NCI-H1417 treated with DMSO at 0.1 percent for 48 hours (cell line): ENCODE measurements at places on chromosomes 2 and 18.
A peak's percentile ranks its signal among the peaks of the same experiment; 100 is the strongest.

GRCh38 chr2:135820003-135820618 is 16.9 kb downstream of the LCT start:
- no peak for DNase-seq

DNA sequence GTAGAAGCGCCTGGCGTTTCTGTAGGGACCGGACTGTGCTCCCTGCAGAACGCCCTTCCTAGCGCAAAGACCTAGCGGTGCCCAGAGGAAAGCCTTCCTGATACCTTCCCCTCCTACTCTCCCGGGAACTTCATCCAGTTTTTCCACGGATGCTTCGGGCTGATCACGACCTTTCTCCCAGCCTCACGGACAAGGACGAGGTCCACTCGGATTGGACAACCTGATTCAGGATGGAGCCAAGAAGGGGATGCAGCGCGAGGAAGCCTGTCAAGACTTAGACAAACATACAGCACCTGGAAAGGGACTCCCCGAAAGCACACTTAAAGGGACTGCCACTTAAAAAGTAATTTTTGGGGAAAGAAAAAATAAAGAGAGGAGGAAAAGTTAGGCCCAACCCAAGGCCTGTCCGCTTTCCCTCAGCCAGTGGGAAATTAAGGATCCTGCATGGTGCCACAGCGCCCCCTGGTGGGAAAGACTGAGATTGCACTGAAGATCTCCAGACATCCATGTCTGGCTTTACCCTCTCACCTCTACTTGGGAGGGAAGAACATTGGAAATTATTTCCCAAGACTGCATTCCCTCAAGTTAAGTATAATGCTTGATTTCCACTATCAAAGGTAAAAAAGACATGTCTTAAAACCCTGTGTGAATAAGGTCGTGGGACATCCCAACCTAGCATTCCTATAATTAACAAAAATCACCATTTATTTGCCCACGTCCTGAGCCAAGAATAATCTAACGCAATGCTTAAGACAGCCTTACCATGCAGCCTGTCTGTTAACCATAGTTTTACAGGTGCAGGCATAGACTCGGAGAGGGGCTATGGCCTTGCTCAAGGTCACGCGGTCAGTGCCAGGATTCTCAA is 13.4 kb upstream of the COPS8 start:
- no peak for DNase-seq

GRCh38 chr2:231894566-231895380 is 31.4 kb downstream of the NPPC start:
- DNase-seq: no peak

- DNase-seq: no peak
Observed at GRCh38 chr2:121242175-121242875, 42.7 kb downstream of the TFCP2L1 start.

DNA sequence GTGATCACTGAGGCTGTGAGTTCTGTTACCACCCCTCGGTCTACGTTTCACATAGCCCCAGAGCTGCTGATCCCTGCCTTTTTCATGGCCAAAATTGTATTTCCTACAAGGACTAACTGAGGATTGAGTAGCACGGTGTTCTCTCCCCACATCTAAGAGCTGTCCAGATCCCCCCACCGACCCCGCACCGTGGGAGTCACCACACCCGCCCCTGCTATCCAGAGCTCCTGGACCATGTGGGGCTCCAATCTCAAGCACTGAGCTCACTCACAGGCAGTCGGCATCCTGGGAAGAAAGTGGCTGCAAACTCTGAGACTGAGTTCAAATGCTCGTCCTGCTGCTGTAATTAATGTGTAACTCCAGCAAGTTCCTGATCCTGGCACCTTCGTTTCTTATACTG is 9.7 kb downstream of the SIX2 start:
- no peak for DNase-seq

- no peak for DNase-seq
Observed at GRCh38 chr2:209681201-209681735, 90.4 kb upstream of the UNC80 start.

DNA sequence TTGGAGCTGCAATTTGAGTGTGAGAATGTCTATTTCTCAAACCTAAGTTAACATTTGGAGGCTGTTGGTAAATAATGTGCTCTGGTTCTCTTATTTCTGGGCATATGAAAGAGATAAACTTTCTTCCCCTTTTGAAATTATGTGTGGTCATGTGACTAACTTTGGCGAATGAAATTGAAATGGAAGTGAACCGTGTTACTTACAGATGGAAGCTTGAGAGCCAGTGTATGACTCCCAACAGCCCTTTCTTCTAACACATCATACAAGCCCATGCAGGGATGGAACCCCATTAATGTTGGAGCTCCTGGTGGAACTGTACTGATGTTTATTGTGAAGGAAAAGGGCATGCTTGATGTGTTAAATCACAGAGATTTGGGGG is 725.8 kb downstream of the TSN start:
- DNase-seq: no peak

DNA sequence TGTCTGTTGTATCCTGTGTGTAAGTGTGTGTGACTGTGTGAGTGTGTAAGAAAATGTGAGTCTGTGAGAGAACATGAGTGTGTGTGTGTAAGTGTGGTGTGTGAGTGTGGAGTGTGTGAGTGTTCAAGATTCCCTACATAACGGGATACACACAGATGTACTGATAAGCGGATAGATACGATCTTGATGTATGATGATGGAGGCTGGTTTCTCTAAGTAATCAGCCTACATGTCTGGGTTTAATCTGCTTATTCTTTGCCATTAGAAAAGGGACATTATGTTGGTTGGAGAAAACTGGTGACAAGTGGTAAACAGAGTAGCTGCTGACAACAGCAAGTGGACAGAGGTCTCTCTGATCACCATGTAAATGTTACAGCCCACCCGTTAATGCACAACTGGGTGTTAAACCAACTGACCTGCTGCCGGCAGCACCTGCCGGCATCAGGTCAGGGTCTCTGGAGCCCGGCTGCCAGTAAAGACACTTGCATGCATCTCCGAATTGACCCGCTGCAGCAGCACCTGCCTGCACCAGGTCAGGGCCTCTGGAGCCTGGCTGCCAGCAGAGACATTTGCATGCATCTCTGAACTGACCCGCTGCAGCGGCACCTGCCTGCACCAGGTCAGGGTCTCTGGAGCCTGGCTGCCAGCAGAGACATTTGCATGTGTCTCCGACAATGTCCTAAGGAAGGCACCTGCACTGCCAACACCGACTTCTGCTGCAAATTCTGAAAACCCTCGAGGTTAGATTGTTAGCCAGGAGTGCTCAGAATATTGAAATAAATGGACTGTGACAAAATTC is 87.5 kb downstream of the MBP start:
- DNase-seq: no peak

DNA sequence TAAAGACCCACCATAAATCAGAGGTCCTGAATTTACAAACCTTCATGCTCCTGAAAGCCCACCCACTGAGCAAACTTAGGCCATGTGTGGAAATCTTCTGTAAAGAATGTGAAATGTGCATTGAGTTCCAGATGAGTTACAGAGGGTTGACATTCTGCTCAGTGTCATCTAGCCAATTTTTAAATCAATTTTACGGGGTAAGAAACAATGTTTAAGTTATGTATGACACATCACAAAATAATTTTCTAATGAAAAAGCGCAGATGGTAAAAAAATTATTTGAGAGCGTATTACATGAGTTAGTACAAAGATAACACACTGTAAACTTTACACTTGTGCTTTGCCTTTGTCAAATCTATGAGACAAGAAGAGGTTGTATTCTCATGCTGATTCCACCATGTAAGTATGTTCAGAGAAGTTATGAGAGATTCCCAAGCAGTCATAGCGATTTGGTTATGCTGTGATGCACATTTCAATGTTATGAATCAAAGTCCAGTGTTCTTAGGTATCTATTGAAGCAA is 446.3 kb downstream of the ADCYAP1 start:
- no peak for DNase-seq

DNA sequence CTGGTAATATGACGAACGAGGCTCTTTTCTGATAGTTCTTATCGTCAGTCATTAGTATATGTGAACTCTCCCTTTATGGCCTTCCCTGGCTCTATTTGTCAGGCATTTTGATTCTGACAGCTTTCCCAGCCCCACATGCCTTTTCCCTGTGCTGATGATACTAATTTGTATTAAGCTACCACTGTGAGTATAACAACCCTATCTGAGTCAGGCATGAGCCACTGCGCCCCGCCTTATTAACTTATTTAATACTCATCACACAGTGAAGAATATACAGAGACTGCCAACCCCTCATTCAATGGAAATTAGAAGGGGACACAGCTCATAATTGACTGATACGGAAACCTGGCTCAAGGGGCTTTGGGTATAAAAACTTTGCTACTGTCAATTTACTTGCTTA is 140.0 kb downstream of the NETO1 start:
- no peak for DNase-seq

DNA sequence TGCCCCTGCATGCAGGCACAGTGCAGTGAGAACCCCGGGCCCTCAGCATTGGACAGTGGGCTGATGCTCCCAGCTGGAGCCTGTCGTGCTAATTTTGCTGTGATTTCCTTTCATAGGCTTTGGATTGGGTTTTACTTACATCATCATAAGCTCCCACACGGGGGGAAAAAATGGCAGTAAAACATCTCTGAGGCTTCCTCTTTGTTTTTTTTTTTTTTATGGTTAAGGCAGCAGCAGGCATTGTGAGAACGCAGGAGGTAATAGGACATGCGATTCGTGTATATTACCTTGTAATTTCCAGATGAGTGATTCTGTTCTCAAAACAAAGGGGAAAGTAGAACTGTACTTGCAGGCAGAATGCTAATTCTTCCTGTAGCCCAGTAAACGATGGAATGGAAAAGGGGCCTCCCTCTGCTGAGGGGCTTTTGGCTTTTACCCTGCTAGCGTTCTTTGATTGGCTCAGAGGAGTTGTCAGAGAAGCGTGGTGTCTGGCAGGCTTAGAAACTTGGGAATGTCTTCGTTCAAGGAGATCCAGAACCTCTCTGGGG is 89.7 kb downstream of the NPAS2 start:
- DNase-seq: no peak

DNA sequence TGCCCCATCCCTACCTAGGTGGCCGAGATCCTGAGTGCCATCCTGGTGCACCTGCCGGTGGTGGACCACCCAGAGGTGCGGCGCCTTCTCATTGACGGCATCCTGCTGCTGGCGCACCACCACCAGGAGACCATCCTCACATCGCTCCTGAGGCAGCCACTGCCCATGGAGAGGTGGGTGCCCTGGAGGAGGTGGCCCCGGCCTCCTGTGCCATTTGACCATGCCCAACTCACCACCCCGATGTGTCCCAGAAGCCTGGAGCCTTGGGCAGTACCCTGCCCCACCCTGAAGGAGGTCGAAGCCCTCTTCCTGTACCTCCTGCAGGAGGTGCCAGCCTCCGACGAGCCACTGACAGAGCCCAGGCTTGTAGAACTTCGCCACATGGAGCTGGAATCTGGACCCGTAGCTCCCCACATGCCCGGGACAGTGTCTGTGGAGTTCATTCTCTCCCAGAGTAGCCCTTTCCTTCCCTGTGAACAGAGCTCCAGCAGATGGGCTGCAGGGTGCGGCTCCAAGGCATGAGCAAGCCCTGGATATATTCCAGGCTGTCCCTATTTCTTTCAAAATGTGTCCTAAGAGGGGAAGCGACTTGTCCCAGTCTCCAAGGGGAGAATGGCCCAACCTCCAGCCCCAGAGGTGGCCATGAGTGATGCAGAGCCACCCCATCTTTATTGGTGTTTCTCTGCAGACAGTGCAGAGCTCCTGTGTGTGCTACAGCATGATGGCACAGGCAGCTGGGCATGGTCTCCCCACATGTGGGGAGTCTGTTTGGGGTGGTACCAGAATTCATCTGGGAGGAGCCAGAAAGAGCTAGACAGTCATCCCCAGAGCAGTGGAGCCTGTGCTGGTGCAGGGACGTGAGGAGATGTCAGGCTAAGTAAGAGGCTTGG is 34.2 kb downstream of the HJURP start:
- DNase-seq: no peak

- DNase-seq: no peak
Observed at GRCh38 chr18:36539674-36540231, 242.2 kb downstream of the FHOD3 start.

GRCh38 chr2:144630459-144631215 is 110.7 kb upstream of the ZEB2 start:
- no peak for DNase-seq

- no peak for DNase-seq
Observed at GRCh38 chr18:35581898-35582641, 530 bp downstream of the GALNT1 start.

- DNase-seq: no peak
Observed at GRCh38 chr2:198615972-198616371, 811.6 kb downstream of the PLCL1 start.

GRCh38 chr2:159154366-159154765 is 132.1 kb downstream of the WDSUB1 start:
- no peak for DNase-seq

DNA sequence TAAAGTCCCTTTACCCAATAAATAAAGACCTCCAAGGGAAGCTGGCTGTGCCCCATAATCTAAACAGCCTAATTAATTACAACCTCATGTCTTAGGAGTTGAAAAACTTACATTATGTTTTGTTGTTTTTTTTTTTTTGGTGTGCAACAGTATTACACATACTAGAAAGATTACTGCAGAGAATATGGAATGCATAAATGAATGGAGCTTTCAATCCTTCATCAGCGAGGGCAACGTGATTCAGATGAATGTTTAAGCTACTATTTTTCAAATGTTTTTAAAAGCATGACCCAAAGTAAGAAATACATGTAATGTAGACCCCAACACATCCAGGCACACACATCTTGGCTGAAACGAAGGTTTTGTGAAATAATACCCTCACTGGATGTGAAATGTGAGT is 167.1 kb upstream of the FN1 start:
- DNase-seq: no peak

GRCh38 chr2:86035883-86036668 is 69.6 kb downstream of the POLR1A start:
- peak; percentile 68 for DNase-seq

GRCh38 chr2:58266211-58266610 is 25.1 kb upstream of the FANCL start:
- no peak for DNase-seq

DNA sequence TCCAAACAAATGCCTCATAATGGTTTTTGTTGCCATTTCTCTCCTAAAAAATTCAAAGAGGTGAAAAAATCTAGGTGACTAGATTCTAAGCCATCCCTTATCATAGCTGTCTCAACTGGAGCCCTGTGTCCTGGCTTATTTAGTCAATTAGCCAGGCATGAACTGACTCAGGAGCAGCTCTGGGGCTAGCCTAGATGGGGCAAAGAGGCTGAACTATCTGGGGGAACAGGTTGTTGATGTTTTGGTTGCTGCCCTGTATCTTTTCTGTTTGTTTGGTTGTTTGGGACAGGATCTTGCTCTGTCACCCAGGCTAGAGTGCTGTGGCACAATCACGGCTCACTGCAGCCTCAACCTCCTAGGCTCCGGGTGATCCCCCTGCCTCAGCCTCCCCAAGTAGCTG is 14.7 kb downstream of the GEMIN6 start:
- no peak for DNase-seq

DNA sequence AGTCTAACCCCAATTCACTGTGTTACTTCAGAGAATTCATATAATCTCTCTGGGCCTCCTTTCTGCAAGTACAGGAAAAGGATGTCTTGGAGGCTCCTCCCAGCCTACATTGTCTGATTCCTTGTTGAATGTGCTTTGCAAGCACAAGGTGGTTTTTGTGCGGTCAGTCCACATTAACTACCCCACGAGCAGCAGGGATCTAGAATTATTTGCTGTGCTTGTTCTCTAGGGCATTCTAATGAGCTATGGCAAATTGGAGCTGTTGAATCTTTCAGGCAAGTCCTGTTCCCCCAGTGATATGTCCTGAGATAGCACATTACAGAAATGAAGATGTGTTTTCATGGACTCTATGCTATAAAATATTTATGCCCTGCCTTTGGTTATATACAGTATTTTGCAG is 349.4 kb downstream of the SLC4A3 start:
- DNase-seq: no peak

GRCh38 chr2:57330447-57330846 is 716.2 kb upstream of the VRK2 start:
- no peak for DNase-seq
